Activated T-cell treated with anti-CD3 and anti-CD28 coated beads, Interleukin-2, amount 50 U/mL, for 4 hours (primary cell): ENCODE measurements at places on chromosomes 1 and 21. TPM values are rescaled to one million over a fixed set of nuclear protein-coding genes. Genes with fewer than 3 reads are reported as not detected.
A peak's percentile ranks its signal among the peaks of the same experiment; 100 is the strongest.

The PRCC gene
- 108 TPM for total RNA-seq

- no peak for DNase-seq
Measured at GRCh38 chr1:225755671-225756319, 21.8 kb upstream of the SRP9 start.

The ZNF648 gene
- total RNA-seq, result not detected

GRCh38 chr1:109805486-109806165 lies 41.9 kb upstream of the EPS8L3 start:
- no peak for DNase-seq

GRCh38 chr1:157044326-157044725 lies 1.2 kb downstream of the ARHGEF11 start:
- DNase-seq, result no peak

- no peak for DNase-seq
Measured at GRCh38 chr1:11559591-11559970, 80.6 kb downstream of the DISP3 start.

GRCh38 chr1:205451202-205451601 lies 4.6 kb downstream of the BLACAT1 start:
- DNase-seq, result no peak

The CHRNB2 gene
- total RNA-seq, result 0.14 TPM

The C1orf185 gene
- total RNA-seq, result not detected

DNA sequence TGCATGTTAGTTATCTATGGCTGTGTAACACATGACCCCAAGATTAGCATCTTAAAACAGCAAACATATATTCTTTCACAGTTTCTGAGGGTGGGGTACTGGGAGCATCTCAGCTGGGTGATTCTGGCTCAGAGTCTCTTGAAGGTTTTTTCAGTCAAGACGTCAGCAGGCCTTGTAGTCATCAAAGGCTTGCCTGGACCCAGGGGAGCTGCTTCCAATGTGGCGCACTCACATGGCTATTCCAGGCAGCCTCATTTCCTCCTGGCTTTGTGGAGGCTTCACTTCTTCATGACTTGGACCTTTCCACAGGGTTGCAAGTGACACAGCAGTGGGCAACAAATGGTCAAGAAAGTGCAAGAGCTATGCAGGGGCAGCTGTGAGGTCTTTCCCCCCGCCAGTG lies 114.7 kb downstream of the ACTL8 start:
- no peak for DNase-seq

The ABCA4 gene
- total RNA-seq, result not detected

The HNRNPCL4 gene
- not detected for total RNA-seq

DNA sequence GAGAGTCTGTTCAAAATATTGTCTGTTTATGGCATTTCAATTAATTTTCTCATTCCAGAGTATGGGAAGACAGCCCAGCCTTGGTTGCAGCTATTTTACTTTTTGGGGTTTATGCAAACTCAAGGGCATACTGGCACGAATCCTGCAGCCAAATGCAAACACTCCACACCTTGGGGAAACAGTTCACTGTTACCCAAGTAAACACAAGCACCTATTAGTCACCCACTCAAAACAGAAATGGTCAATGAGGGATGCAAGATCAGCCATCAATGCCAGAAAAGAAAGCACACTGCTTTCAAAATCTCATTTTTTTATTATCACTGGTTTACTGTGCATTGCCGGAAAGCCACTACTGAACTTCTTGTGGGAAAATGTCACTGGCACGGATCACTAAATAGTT lies 170.6 kb downstream of the RUNX1 start:
- no peak for DNase-seq

The TDRD5 gene
- total RNA-seq, result not detected

The KIF17 gene
- not detected for total RNA-seq

The AZIN2 gene
- 2.2 TPM for total RNA-seq

- no peak for DNase-seq
Measured at GRCh38 chr1:172383536-172383935, 36.9 kb upstream of the C1orf105 start.

DNA sequence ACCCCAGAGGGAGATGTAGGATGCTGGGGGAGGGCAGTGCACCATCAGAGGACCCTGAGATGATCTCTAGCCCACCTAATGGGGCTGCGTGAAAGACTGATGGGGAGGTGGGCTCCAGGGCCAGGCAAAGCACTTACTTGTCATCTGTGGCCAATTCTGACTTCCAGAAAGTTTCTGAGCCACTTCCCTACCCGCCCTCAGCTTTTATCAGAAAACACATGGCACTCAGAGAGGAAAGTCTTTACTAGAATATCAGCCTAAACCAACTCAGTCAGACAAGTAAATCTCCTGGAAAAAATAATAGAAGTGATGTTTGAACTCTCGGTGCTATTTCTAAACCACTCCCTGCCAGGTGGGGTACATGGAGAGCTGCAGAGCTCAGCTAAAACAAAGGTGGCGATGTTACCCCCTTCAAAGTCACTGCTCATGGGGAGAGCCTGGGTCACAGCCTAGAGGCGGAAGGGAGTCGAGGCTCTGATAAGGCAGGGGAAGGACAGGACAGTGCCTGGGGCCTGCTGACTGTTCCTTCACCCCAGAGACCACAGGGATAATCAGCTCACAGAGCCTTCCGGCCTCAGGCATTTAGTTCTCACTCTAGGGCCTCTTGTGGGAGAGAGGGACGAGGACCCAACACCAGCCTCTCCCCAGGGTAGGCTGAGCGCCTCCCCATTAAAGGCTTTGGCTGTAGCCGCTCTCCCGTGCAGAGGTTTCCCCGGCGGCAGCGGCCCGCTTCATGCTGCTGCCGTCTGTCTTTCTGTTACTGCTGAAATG lies 14.2 kb downstream of the SMIM12 start:
- no peak for DNase-seq

DNA sequence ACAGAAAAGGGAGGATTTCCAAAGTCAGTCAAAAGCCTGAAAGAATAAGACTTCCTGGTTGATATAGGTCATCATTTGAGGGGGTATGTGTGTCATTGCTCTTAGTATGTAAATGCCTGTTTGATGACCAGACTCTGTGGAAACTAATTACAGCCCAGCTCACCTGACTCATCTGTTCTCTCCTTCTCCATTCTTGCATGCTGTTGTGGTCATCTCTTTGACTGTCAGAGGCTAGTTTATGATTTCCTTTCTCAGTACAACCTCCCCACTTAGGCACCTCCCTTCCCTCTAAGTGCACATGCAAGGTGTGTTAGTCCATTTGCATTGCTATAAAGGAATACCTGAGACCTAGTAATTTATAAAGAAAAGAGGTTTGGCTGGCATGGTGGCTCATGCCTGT lies 2.4 kb upstream of the C1orf116 start:
- no peak for DNase-seq

- DNase-seq, result peak; percentile 27
Measured at GRCh38 chr21:35102488-35103371, 53.6 kb upstream of the RUNX1 start.

- DNase-seq, result no peak
Measured at GRCh38 chr21:16911166-16911607, 601.7 kb upstream of the CXADR start.

- no peak for DNase-seq
Measured at GRCh38 chr1:226149806-226150205, 36.7 kb downstream of the ACBD3 start.

The BECN2 gene
- total RNA-seq, result not detected

DNA sequence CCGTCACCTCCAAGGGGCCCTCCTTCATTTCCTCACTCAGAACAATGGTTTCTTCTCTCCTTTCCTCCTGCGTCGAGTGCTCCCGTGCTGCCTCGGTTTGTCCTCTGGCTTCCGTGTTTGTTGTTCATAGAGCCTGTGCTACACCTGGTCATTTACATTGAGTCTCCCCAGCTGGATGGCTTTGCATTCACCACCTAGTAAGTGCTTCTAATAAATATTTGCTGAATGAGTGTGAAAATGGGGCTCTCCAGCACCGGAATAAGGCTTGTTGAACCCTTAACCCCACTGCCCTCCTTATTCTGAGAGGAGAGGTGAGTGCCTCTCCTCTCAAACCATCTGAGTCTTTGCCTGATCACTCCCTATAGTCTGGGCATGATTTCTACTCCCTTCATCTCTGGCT lies 104.9 kb downstream of the CNIH3 start:
- DNase-seq, result no peak

The RGSL1 gene
- not detected for total RNA-seq

GRCh38 chr1:89023026-89023425 lies 360 bp upstream of the GBP3 start:
- no peak for DNase-seq

- DNase-seq, result no peak
Measured at GRCh38 chr1:77230051-77230450, 10.8 kb upstream of the PIGK start.

The ATP1A4 gene
- total RNA-seq, result not detected

The NHLH1 gene
- 0.45 TPM for total RNA-seq

The LCE1A gene
- total RNA-seq, result not detected

The LRRC38 gene
- total RNA-seq, result not detected

GRCh38 chr1:14261395-14261794 lies 337.1 kb upstream of the KAZN start:
- DNase-seq, result no peak

GRCh38 chr1:157880621-157881020 lies 39.0 kb upstream of the CD5L start:
- DNase-seq, result no peak

The CA14 gene
- not detected for total RNA-seq

- no peak for DNase-seq
Measured at GRCh38 chr21:14401217-14401616, 18.3 kb upstream of the HSPA13 start.

DNA sequence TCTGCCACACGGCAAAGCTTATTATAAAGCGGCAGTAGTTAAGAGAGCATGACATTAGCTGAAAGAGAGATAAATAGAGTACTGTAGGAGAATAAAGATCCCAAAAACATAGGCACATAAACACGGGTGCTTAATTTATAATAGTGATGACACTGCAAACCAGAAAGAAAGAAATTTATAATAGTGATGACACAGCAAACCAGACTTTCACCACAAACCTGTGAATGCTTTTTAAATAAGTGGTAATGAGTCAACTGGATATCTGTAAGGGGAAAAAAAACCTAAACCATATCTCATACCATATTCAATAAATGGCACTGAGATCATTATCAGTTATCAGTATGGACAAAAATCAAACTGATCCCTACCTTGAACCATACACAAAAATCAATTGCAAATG lies 25.5 kb downstream of the USP1 start:
- DNase-seq, result no peak

GRCh38 chr1:3125078-3125477 lies 56.1 kb downstream of the PRDM16 start:
- DNase-seq, result no peak

- DNase-seq, result no peak
Measured at GRCh38 chr1:240965581-240966091, 353.7 kb upstream of the GREM2 start.

DNA sequence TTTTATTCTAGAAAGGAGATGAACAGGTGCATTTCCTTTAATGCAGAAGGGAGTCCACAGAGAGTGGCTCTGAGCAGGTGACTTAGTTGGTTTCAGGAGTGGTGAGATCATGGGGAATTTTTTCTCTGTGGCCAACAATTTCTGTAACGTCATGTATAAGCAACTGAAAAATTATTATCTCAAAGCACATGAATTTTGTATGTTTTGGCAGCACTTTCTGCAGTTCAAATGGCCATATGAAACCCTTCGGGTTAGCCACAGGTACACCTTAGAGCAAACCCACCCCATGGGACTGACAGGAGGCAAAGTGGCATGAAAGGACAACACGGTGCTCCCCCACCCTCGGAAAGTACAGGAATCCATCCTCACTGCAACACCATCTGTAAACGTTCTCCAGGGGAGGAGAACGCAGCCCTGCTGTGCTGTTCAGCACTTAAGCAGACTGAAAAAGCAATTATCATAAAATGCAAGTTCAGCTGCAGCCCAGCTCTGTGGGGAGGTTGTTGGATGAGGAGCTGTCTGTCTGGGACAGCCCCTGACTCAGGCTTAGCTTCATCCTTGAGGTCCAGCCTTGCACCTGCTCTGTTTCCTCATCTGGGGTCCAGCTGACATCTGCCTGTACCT lies 55.8 kb upstream of the CLDN14 start:
- no peak for DNase-seq

The NGF gene
- total RNA-seq, result not detected

The RHD gene
- not detected for total RNA-seq

The RGS8 gene
- total RNA-seq, result not detected
